ENCODE measurements at places on chromosomes 3 and 15.
A peak's percentile ranks its signal among the peaks of the same experiment; 100 is the strongest.

GRCh38 chr3:8581806-8582445 is 62.7 kb downstream of the SSUH2 start:
- DNase-seq, result no peak

GRCh38 chr15:79299126-79299840 is 11.6 kb upstream of the TMED3 start:
- no peak for DNase-seq

DNA sequence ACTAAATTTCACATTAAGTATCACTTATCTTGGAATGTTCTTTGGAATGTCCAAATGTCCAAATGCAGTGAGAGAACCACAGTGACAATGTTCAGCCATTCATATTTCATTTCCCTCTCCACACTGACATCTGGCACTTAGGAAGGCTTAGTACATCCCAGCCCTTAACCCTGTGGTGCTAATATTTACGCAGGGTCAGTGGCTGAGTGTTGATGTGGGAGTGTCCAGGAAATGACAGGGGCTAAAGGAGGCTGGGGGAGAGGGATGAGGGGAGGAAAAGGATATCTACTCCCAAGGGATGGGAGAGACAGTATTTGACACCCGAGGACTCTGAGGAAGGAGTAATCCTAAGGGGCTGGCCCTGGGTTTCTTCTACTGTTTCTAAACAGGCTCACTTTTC is 14.1 kb upstream of the CCR4 start:
- no peak for DNase-seq

DNA sequence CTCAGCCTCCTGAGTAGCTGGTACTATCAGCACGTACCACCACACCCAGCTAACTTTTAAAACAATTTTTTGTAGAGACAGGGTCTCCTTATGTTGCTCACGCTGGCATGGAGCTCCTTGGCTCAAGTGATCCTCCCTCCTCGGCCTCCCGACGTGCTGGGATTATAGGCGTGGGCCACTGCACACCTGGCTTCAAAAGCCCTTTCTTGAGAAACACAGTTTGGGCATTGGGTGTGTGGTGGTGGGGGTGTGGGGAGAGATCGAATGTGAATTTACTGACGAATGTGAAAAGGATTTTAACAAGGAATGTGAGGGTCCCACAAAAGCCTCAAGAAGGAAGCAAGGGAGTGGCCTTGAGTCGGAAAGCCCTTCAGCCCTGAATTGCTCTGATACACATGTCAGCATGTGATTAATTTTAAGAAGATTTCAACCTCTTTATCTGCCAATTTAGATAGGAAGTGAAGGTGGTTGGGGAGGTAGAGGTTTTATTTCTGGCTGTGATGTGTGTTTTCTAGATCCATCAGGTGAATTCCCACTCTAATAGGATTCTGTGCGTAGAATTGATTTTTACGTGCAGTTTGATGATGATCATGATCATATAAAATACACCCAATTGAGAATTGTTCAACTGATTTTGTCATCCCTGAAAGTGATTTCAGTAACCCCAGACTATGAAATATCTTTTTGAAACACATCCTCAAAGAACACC is 1.1 kb downstream of the CCR4 start:
- no peak for DNase-seq

- no peak for DNase-seq
These were observed 228.2 kb upstream of the ZPLD1 start for GRCh38 chr3:102206511-102207031.

DNA sequence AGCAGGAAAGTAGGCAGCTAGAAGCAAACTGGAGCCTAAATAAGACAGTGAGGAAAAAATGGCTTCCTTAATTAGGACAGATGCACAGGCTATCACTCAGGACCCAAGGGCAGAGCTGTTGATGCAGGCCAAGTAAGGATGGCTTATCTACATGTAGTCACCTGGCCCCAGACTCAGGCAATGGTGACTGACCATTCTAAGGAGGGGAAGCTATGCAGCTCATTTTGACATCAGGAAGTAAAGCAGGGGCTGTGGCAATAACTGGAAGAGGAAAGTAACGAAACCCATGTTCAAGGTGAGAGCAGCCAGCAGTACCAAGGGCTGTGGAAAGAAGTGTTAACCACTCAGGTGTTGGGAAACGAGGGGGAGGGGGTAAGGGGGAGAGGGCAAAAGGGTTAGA is 16.2 kb downstream of the ACAD11 start:
- no peak for DNase-seq

GRCh38 chr3:123778991-123779622 is 105.0 kb downstream of the MYLK start:
- DNase-seq, result no peak

DNA sequence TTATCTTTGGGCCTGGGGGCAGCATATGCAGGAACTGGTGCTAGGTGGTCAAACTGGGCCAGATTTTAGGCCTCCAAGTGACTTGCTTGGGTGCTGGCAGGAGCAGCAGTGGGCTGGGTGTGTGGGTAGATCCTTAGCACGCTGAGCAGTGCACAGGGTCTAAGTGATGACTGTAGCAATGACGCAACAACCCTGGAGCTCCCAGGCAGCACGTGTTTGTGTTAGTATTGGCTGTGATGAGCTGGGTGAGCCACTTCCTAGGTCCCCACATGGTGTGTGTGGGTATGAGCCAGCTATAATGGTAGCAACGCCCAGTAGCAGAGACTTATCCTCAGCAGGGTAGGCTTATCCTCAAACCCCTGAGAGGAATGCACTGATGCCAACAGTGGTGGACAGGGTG is 570.6 kb upstream of the ROBO1 start:
- DNase-seq, result no peak

- peak; percentile 28 for DNase-seq
These were observed 87.3 kb upstream of the C15orf61 start for GRCh38 chr15:67433495-67434099.

Data from activated T-cell treated with anti-CD3 and anti-CD28 coated beads for 24 hours (primary cell).